Heart left ventricle (tissue), 16 donors: ENCODE measurements at places on chromosomes 2 and 18.
A peak's percentile ranks its signal among the peaks of the same experiment; 100 is the strongest.

GRCh38 chr2:215382480-215382879, 53.4 kb downstream of the FN1 start:
- DNase-seq = no peak

DNA sequence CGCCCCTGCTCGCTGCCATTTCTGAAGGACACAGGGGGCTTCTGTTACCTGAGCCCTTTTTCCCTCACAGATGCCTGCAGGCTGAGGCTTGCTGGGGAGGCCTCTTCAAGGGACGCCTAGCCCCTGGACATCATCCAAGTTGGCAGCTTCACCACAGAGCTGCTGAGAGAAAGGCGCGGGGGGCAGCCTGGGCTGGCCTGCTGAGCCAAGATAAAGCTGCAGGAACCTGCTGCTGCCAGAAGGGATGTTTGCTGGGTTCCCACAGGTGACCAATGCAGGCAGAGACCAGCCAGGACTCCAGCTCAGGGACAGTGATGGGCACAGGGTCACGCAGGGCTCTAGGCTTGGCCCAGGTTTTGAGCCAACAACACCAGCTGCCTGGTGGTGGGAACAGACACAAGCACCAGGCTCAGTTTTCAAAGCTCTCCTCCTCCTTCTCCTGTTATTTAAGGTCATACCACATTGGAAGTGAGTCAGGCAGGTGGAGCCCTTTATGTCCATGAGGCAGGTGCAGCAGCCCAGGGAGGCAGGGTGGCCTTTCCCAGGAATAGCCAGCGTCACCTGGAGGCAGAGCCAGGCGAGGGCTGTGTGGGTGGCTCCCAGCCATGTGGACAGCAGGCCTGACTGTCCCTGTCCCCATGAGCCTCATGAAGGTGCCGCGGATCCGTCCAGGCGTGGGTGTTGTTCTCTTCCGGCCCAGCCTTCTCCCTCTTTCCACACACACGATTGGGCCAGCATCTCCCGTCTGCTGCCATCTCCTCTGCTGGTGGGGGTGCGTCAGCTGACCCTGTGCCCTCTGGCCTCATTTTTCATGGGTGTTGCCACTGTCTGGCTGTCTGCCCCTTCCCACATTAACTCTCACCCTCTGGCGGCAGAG, 515.5 kb upstream of the MYT1L start:
- peak; percentile 60 for DNase-seq

- no peak for DNase-seq
These were observed 6.8 kb downstream of the CCBE1 start for GRCh38 chr18:59690186-59690982.

GRCh38 chr18:46794607-46795006, 37.8 kb upstream of the ST8SIA5 start:
- DNase-seq = no peak

GRCh38 chr18:45384137-45384961, 230.9 kb upstream of the SLC14A2 start:
- DNase-seq = peak; percentile 41

- DNase-seq = no peak
These were observed 182.7 kb upstream of the LHCGR start for GRCh38 chr2:48938231-48938630.

DNA sequence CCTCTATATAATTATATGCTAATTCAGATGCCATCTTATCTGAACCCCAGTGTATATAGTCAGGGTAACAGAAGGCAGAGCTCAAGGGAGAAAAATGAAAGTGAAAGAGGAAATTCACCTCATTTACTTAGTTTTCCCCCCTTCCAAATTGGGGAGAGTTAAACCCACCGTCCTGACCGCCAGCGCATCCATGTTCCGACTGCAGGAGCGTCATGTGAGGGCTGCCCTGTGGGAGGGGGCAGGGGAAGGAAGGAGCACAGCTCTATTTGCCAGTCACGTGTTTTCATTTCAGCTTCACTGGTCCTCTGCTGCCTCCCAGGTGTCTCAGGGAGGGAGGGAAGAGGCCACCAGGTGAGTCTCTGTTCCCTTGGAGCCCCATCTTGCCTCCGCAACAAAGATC, 13.2 kb downstream of the CNNM4 start:
- no peak for DNase-seq

GRCh38 chr2:140650825-140651224, 1480.0 kb downstream of the LRP1B start:
- DNase-seq = no peak

GRCh38 chr2:241499146-241499965, 9.0 kb downstream of the STK25 start:
- DNase-seq = no peak

DNA sequence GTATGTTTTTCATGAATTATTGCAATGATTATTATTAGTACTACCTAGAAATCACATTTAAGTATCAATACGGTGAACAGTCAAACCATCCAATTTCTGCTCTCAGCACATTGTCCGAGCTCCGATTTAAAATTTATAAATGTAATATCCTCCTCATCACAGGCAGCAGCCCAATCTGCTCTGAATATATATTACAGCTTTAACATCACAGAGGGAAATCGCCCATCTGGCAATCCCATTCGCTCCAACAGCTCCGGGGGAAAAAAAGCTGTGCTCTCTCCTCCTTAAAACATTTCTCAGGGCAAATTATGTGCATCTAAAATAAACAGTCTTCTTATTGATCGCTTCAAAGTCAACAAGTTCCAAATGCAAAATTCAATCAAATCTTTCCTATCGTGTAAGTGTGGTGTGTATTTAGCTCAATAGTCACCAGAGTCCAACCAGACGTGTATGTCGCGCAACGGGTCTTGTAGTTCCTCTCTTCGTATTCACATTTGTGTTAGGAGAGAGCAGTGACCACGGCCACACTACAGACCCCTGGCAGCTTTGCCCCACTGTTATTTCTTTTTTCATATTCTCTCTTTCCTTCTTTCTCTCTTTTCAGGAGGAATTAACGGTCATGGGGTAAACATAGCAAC, 2.4 kb downstream of the FIGN start:
- peak; percentile 43 for DNase-seq

GRCh38 chr2:147934881-147935620, 85.5 kb downstream of the ORC4 start:
- DNase-seq = no peak
